ENCODE measurements at places on chromosomes 1 and 21.

DNA sequence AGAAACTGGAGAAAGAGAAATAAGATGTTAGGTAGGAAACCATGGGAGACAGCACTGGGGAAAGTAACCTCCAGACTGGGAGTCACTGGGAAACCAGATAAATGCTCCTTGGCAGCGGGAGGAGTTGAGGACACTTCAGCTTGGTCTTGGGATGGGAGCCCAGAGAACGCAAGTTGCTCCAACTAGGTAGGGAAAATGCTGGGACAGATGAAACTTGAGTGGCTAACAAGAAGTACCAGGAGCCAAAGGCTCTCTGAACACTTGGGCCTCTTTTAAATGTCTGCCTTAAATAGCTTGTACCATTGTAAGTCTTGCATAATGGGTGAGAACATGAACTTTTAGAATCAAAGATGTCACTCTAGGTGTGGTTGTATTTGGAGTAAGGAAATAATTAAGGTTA is 3.0 kb downstream of the NMNAT1 start:
- no peak for DNase-seq

DNA sequence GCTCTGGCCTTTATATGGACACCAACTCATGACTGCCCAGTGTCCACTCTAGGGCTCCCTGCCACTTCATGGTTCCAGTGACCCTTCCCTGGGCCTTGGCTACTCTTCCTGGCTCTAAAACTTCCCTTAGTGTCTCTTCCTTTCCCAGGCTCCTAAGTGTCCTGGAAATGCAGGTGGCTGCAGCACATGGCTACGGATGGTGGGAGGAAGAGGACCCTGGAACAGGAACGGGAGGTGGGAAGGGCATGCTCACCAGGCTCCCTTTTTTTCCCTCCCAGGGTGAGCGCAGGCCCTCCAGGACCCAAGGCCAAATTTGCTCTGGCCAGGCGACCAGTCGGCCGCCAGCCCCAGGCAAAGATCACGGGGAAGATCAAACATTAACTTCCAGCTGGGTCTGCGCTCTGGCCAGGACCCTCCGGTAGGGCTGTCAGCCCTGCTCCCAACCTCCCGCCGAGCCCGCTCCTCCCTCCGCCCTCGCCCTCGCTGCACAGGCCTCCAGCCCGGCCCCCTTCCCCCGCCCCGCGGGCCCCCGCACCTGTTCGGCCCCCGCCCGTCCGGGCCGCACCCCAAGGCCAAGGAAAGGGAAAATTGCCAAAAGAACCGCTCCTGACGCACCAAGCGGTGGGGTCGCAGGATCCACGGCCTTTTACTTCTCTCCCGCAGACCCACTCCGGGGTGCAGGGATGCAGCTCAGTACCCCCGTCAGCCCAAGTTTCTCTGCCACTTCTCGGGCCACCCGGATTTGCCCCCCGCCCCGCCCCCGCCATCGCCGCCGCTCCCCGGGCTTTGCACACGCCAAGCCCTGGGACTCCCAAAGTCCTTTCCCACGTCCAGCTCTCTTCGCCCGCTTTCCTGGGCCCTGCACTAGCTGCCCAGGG is 894 bp downstream of the TCEA3 start:
- DNase-seq, result no peak

- DNase-seq, result no peak
These were observed 801 bp downstream of the RSPO1 start for GRCh38 chr1:37633938-37634243.

DNA sequence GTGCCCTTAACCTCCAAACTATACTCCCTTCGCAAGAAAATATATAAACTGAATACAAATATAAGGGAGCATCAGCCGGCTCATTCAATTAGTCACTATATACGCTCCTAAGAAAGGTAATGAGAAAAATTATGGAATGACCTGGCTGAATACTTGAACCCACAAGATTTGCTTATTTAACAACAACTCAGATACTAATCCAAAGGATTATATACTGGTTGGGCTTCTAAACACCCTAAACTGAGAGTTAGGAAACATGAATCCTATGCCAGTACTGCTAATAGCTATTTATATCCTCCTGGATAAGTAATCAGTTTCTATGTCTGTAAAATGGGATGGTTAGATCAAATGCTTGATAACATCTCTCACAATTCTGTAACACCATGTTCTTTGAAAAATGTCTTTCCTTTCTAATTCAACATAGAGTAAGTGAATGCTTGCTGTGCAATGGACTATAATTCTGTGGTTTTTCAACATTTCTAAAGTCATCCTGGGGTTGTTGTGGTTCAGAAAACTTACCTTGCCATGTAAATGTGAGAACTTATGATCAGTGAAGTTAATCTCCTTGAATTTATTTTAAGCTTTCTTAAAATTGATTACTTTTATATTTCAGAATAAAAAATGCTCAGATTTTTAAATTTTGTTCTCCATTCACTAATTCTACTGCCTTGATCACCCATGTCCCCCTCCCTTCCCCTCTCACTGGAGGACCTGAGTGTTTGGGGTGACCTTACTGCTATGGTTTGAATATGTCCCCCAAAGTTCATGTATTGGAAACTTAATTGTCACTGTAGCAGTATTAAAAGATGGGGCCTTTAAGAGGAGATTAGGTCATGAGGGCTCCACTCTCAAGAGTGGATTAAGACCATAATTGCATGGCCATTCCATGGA is 14.5 kb downstream of the DUSP10 start:
- no peak for DNase-seq

- DNase-seq, result no peak
These were observed 141.4 kb upstream of the RAB4A start for GRCh38 chr1:229129301-229130027.
